ENCODE measurements at places on chromosomes 4 and X.

GRCh38 chr4:102404431-102404969 is 59.2 kb upstream of the SLC39A8 start:
- no peak for DNase-seq

GRCh38 chr4:70463335-70463734 is 8.7 kb upstream of the MUC7 start:
- no peak for DNase-seq

GRCh38 chr4:38785901-38786402 is 3.2 kb upstream of the TLR10 start:
- DNase-seq: no peak

GRCh38 chrX:47313056-47313455 is 57.3 kb upstream of the ZNF157 start:
- no peak for DNase-seq

- peak; percentile 83 for DNase-seq
Observed at GRCh38 chr4:137124278-137124932, 407.9 kb downstream of the PCDH18 start.
